GM19239 (cell line): ENCODE measurements at places on chromosomes 6 and 20.

DNA sequence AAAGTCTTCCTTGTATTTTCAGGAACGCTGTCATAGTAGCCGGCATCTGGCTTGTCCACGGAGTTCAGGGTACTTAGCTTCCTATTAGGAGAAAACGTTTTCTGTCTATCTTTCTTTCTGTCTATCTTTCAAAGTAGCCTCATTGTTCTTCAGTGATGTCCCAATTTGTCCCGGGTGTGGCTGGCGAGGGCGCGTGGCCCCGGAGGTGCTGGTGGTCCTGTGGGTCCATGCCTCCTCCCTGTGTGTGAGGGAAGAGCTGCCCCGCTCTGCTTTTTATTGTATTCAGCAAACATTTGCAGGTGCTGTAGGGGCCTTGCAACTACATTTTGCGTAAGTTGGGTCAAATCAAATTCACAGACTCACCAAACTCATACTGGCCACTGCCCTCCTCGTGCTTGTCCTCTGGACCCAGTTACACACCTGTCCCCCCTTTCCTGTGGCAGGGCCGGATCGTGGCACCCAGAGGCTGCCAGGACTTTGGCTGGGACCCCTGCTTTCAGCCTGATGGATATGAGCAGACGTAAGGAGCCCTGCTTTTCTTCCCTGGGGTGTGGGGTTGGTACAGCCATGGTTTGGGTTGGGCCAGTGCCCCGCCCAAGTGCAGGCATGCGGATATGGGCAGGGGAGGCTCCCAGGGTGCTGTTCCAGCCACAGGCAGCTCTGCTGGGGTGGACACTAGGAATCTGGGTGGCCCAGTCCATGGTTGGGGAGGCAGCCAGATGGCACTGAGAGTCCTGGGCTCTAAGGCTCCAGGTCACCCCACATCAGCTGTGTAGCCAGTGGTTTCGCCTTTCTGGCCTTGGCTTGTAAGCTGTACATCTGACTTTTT lies 12.3 kb downstream of the ITPA start:
- DNase-seq, result no peak

DNA sequence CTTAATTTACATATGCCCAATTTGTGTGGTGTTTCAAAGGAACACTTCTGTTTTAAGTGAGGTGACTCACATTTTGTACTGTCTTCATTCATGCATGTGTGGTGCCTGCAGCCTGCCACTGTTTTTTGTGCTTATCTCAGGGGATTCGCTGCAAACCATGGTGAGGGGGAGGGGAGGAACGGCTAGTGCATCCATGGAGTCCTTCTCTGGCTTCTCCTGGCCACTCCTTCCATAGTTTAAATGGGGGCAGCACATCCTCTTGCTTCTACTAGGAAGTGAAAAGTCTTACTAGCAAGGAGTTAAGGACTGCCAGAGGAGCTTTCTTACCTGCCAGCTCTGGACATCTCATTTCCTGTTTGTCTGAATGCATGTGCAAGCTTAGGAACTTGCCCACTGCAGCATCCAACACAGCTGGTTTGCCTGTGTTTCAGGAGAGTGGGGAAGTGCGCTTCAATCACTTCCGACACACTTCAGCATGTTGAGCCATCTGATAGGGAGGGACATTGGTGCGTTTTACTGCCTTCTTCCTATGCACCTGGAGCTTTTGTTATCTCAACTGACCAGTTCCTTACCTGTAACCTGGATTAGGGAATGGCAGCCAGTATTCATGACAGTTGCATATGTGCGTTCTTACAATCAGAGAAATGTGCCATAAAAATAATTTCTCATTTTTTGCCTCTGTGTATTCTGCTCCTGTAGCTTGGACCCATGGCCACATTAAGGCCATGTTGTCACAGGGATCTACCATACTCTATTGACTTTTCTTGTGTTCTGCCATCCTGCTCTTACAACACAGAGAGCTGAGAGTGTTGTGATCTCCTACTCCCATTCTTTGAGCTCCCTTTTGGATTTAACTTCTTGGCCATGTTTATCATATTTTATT lies 211.3 kb downstream of the ARID1B start:
- DNase-seq, result no peak

DNA sequence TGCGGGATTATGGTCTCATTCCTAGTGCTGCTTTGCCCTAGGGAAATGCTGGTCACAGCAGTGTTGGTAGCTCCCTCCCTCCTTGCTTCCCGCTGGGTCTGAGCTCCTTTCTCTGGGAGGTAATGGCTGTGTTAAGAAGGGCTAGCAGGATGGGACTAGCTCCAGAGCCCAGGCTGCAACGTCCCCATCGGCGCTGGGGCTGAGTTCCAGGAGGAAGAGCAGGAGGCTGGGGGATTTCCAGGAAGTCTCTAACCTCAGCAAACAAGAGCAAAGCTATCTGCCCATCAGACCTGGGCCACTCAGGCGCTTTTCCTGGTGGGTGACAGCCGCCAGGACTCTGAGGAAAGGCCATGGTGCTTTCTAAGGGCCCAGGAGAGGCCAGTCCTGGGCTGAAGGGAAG lies 174.2 kb downstream of the DLL1 start:
- DNase-seq, result no peak

GRCh38 chr6:43090559-43090956 lies 14.4 kb downstream of the PTK7 start:
- no peak for DNase-seq

DNA sequence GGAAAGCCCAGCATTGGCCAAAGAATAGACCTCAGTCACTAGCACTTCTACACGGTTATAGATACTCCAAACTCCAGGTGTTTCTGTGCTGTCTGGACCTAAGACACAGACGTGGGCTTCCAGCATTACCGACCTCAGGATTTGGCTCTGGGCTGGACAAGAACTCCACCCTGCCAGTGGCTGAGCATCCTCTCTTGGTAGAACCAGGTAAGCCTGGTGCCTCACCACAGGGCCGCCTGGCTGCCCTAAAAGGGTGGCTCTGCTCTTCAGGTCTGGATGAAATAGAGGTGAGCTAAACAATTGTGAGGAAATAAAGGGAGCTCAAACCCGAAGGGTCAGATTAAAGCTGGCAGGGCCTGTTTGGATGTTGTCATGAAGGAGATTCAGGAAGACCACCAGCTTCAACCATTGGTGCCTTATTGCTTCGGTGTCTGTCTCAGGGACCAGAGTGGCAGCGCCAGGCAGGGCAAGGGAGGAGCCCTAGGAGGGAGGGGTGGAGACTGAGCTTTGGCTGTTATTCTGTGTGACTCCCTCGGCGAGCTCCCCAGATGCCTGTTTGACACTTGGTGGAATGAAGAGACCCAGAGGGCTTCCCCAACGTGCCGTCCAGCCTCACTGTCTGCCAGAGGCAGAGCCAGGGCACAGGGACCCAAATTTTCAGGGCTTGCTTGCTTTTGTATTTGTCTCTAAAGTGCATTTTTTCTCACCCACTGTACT lies 8.6 kb downstream of the SYNDIG1 start:
- no peak for DNase-seq

- DNase-seq, result no peak
These were observed 46.8 kb upstream of the SLCO4A1 start for GRCh38 chr20:62595491-62595890.

GRCh38 chr6:33620158-33620855 lies 815 bp upstream of the ITPR3 start:
- DNase-seq, result no peak

- DNase-seq, result no peak
These were observed 229.7 kb upstream of the HTR1E start for GRCh38 chr6:86707545-86708120.

DNA sequence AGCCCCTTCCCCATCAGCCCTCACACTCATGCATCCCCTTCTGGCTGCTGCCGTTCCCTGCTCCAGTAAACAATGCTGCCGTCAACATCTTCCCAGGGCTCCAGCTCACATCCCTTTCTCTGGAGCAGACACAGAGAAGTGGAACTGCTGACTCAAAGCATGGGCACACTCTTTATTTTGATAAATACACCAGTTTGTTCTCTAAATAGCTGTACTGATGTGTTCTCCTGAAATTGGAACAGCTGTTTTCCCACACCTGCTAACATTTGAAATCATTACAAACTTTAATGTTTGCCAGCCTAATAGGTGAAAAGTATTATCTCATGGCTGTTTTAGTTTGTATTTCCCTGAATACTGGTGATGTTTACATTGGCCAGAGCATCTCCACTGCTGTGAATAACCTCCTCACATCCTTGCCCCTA lies 102.1 kb upstream of the NXT1 start:
- no peak for DNase-seq

GRCh38 chr6:84877515-84878210 lies 113.3 kb upstream of the TBX18 start:
- no peak for DNase-seq

- no peak for DNase-seq
These were observed 58.8 kb downstream of the FKBP5 start for GRCh38 chr6:35629876-35630378.

DNA sequence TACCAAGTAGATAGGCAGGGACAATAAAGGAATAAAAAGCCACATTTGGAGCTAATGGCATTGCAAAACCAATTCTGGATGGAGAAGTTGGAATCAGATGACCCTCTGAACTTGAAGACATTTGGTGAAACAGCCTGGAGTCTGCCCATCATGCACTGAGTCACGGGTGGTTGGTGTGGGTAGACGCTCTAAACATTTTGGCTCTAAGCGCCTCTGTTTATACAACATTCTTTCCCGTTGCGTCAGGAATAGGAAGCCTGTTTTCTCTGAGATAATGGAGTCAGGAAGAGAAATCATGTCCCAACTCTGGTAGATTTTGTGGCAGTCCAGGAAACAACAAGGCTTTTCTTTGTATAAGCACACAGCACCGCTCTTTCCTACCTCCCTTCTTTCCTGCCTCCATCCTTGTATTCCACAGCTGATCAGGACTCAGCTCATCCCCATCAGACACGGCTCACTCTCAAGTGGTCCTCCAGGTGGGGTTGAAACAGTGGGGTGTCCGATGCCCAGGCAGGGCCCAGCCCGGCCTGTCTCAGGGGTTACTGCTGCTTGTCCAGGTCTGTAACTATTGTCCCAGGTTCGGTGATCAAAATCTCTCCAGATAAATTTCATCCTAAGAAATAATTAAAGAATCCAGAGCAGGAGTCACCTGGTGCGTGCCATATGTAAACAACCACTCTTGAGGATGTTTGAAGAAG lies 12.1 kb upstream of the RAMACL start:
- DNase-seq, result no peak

GRCh38 chr6:42537536-42537935 lies 26.3 kb upstream of the UBR2 start:
- DNase-seq, result no peak

GRCh38 chr6:11213422-11214021 lies 18.9 kb downstream of the NEDD9 start:
- DNase-seq, result no peak

- no peak for DNase-seq
These were observed 99.5 kb downstream of the FOXC1 start for GRCh38 chr6:1709234-1709641.

DNA sequence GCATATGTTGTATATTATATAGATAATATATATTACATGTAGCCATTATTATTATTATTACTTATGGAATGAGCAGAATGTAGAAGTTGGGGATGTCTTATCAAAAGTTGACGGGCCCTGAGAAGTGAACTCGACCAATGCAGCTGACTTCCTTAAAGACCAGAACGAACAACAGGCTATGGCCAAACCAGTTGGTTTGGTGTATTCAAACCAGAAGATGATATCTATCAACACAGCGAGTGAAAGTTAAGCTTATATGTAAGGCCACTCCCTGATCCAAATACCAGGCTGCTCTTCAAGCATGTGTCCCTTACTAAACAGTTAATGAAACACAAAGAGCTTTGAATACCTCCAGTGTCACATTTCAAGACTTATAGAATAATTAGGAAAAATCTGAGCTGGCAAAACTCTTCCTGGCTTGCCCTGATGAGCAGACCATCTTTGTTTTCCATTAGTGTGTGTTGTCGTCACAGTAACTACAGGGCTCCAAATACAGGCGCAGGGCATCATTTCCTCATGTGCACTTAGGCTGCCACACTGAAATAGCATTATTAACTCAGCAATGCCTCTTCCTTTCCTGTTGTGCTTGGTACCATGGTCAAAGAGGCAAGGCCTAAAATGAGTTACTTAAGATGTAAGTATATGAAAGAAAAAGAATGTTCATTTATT lies 6.6 kb downstream of the FILIP1 start:
- no peak for DNase-seq

DNA sequence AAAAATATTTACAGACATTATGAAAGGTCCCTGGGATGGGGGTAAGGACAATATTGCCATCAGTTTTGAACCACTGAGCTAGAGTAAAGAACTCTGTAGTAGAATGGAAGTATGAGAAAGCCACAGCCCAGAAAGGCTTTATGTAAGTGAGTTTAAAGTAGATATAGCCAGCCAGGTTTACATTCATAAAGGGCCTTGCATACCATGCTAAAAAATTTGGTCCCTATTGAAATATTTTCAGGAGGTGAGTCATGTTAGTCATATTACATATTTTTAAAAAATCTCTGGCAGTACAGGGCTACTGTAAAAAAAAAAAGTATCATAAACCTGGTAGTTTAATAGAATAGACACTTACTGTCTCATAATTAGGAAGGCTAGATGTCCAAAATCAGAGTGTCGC lies 3.5 kb downstream of the ZKSCAN8 start:
- DNase-seq, result no peak

- no peak for DNase-seq
These were observed 283.9 kb downstream of the SMOC2 start for GRCh38 chr6:168724669-168725570.

DNA sequence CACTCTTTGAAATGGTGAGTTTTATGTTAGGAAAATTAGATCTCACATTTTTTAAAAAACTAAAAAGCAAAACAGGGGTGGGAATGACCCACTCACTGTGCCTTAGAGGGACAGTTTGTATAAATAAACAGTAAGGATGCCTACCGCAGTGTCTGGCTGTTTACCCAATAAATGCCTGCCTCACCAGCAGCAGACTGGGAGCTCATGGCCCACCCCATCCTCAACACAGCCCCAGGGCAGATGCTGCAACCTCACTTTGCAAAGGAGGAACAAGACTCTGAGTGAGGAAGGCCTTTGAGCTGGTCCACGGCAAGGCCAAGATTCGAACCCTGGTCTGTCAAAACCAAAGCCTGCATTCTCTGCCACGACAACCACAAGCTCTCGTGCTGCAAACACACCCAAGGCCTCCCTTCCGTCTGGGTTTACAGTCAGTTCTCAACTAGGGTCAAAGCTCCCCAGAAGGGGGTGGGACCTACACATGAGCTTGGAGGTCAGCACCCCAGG lies 77.8 kb downstream of the BMP7 start:
- DNase-seq, result no peak

GRCh38 chr20:21251278-21251677 lies 51.9 kb upstream of the XRN2 start:
- no peak for DNase-seq
